ENCODE measurements at places on chromosomes 3 and 15.

DNA sequence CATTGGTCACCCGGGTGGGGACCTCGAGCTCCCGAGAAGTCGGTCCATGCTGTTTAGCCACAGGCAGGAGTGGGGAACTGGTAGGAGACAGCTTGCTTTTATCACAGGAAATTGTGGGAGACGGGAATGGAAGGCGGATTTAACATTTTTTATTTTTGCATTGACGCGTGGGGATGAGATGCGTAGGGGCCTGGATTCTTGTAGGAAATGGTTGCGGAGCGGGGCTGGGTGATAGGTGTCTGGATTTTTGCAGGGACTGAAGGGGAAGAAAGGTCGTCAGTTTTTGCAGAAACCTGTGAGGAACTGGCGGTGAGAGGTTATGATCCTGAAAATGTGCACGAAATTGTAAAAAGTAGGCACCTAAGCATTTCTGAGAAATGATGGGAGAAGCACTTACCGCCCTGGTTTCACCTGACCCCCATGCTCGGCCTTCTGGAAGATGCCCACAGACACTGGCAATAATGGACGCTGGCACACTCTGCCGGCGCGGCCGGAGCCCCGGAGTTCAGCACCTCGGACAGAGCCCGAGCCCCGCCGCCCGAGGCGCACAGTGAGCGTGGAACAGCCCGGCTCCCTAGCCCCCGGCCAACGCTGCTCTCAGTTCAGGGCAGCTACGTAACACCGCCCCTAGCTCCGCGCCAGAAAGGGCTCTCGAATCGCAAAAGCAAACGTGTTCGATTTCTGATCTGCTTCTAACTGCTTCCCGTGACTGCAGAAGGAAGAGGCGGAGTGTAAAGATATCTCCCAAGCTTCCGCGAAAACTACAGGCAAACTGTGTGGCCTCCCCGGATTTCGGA lies 928 bp downstream of the ANKRD34C start:
- DNase-seq: no peak

DNA sequence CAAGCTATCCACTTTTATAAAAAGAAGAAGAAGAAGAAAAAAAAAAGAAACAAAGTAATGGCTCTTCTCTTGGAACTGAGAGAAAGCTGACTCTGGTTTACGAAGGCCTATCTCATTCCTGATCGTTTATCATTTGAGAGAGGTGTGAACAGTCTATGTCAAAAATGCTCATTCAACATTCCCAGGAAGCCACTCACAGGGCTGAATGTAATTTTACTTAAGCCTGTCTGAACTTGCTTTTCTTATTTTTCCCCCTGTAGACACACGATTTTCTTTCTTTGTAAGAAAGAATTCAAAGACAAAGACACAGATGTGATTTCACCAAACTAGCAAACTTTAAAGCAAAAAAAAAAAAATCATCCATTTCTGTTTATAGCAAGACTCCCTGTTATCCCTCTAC lies 805.8 kb downstream of the FHIT start:
- DNase-seq: no peak

DNA sequence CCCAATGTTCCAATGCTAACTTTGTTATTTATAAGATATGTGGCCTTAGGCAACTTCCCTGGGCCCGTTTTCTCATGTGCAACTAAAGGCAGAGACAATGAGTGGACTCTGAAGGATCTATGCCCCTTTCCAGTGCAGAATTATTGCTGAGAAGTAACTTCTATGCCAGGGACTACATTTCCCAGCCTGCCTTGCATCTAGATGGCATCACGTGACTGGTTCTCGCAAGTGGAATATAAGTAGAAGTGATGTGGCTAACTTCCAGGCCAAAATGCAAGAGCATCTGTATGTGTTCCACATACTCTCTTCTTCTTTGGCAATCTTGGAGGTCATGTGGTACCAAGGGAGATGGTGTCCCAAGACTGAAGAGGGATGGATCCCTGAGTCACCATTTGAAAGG lies 674.4 kb downstream of the NTRK3 start:
- no peak for DNase-seq

DNA sequence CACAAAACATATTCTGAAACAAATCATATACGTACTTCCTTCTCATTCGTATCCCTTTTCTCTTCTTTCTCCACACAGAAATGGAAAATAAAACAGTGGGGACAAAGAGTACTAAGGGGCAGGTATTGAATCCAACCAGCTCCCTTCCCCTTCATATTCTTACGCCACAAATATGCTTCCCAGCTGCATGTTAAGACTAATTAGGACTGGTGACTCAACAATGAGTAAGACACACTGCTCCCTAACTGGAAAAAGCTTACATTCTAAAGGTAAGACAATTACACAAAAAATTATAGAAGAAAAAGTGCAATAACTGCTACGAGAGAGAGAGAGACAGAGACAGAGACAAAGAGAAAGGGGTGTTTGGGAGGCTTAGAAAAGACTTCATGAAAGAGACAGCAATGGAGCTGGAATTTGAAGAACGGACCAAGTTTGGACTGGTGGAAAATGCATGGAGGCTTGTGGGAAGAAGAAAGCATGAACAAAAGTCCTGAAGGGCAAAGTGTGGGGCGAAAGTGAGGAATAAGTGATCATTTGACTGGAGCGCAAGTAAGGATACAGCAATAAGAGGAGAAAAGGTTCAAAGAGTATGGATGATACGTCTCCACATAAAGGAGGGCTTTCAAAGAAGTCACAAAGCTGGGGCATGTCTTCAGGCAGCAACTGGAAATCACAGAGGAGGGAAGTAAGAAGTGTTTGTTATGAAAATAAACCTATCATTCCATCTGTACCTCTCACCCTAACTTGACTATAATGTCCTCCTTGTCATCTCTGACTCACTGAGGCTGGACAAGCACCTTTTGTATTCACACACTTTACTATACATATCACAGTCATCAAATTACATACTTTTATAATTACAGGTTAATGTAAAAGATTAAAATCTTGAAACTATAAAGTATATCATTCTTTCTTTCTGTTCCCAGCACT lies 49.2 kb downstream of the RYK start:
- no peak for DNase-seq

- no peak for DNase-seq
Measured at GRCh38 chr3:35448681-35449080, 190.6 kb upstream of the ARPP21 start.

- DNase-seq: no peak
Measured at GRCh38 chr3:152051501-152052404, 178.3 kb downstream of the SUCNR1 start.

DNA sequence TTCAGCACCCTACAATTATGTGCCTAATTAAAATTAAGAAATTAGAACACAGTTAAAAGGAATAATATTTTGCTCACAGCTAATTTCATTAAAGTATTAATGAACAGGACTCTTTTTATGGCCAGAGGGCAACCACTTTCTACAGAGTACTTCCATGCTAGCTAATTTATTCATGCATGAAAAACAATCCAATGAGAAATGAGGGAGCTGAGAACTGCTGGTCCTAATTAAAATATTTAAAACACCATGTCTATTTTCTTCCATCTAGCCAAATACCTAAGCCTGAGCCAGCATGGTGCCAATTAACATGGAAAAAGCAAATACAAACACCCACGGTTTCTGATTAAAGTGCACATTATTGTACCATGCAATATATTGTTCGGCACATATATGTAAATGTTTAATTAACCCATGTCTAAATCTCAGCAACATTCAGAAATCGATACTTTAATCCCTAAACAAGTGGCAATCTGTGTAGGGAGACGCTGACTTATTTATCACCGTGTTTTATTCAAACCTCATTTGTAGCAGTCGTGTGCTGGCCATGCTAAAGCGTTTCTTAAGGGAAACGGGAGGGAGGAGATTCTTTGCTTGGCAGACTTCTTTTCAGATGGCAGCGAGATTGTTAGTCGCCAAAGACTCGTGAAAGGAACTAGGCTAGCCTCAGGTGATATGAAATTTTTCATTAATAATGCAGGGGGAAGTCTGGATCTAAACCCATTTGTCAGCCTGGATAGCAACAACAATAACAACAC lies 193.5 kb downstream of the ANXA2 start:
- no peak for DNase-seq

DNA sequence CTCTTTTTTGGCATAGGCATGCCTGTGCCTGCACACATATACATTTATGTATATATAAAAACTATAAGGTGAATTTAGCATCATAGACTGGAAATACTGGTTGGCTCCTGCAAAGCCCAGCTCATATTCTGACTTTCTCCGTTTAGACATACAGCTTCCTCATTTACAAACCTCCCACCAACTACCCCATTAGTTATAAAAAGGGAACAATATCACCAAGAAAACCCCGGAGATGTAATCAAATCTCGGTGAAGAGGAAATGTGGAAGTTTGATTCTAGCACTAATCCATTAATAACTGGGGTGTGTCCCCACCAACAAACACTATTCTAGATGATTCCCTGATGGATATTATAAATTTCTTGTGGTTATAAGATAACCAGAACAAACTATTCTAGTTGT lies 517.7 kb upstream of the TBL1XR1 start:
- no peak for DNase-seq

GRCh38 chr3:124118397-124118796 lies 126.5 kb upstream of the ROPN1 start:
- no peak for DNase-seq

GRCh38 chr3:48301800-48302166 lies 31.7 kb downstream of the SPINK8 start:
- no peak for DNase-seq

DNA sequence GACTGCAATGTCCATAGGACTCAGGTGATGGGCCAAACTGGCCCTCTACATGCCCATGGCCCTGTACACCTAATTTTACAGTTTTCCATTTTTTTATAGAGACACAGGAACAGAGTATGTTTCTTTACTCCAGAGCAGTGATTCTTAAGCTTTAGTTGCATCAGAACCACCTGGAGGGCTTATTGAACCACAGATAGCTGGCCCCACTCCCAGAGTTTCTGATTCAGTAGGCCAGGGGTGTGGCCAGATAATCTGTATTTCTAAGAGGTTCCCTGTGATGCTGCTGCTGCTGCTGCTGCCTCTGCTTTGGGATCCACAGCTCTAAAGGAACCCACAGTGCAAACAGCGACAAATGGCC lies 5.1 kb downstream of the RBP1 start:
- no peak for DNase-seq

- no peak for DNase-seq
Measured at GRCh38 chr15:47516558-47516957, 200.7 kb upstream of the SEMA6D start.

- no peak for DNase-seq
Measured at GRCh38 chr3:44439499-44440295, 37.8 kb downstream of the ZNF445 start.

GRCh38 chr3:71177375-71177774 lies 406.2 kb downstream of the FOXP1 start:
- no peak for DNase-seq

DNA sequence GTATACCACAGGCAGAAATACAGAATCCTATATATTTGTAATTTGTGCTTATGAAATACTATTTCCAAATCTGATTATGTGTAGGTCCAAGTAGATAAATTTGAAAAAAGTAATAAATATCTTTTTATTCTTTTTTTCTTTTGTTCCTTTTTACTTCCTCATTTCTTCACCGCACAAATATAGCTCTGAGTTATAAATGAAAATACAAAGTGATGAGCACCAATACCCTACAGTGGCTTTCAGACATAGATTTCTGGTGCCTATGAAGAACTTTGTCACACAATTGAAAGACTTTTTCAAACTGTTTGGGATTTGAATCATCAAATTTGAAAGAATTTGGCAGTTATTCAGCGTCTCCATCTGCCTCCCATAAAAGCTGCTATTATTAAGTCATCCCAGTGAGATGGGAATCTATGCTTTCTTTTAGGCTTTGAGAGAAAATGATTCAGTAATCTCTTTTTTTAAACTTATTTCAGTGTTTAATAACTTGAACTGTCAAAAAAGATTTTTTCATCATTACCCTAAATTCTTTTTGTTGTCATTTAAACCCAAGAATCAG lies 363.6 kb upstream of the GOLIM4 start:
- no peak for DNase-seq

- DNase-seq: no peak
Measured at GRCh38 chr3:57810471-57811137, 54.5 kb downstream of the SLMAP start.
